ENCODE measurements at places on chromosomes 7 and 10. TPM values are rescaled to one million over a fixed set of nuclear protein-coding genes. Genes with fewer than 3 reads are reported as not detected.

The NKX2-3 gene
- not detected for total RNA-seq

The COBL gene
- not detected for total RNA-seq

GRCh38 chr7:151681726-151682125 lies 162.0 kb upstream of the RHEB start:
- H3K27ac ChIP-seq: no peak overlapping the region
- H3K4me3 ChIP-seq: no peak overlapping the region
- peaks cover 14% of the 10 kb centered on the region for H3K4me1 ChIP-seq
- no peaks in the 10 kb centered on the region for H3K36me3 ChIP-seq

DNA sequence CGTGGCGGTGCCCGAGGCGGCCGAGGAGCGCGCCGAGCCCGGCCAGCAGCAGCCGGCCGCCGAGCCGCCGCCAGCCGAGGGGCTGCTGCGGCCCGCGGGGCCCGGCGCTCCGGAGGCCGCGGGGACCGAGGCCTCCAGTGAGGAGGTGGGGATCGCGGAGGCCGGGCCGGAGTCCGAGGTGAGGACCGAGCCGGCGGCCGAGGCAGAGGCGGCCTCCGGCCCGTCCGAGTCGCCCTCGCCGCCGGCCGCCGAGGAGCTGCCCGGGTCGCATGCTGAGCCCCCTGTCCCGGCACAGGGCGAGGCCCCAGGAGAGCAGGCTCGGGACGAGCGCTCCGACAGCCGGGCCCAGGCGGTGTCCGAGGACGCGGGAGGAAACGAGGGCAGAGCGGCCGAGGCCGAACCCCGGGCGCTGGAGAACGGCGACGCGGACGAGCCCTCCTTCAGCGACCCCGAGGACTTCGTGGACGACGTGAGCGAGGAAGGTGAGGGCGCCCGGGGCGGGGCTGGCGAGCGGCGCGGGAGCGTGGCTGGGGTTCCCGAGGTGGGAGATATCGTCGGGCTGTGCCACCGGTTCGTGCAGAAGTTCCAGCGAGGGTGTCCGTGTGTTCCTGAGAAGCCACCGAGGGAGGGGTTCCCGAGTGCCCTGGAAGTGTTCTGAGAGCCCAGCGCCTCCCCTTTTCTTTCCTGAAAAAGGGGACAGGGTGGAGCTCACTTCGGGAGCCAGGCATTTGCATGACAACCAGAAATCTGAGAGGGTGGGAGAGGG lies 495 bp downstream of the EIF3B start:
- peak overlapping the region; percentile 100 for H3K27ac ChIP-seq
- H3K36me3 ChIP-seq: peaks cover 14% of the 10 kb centered on the region
- DNase-seq: peak; percentile 10
- H3K4me1 ChIP-seq: peaks cover 36% of the 10 kb centered on the region
- no peaks in the 10 kb centered on the region for H3K27me3 ChIP-seq
- H3K4me3 ChIP-seq: peak overlapping the region; percentile 80

GRCh38 chr7:7882888-7883287 lies 85.7 kb upstream of the GLCCI1 start:
- no peaks in the 10 kb centered on the region for H3K27me3 ChIP-seq
- H3K4me1 ChIP-seq: no peaks in the 10 kb centered on the region
- H3K36me3 ChIP-seq: no peaks in the 10 kb centered on the region
- DNase-seq: no peak

DNA sequence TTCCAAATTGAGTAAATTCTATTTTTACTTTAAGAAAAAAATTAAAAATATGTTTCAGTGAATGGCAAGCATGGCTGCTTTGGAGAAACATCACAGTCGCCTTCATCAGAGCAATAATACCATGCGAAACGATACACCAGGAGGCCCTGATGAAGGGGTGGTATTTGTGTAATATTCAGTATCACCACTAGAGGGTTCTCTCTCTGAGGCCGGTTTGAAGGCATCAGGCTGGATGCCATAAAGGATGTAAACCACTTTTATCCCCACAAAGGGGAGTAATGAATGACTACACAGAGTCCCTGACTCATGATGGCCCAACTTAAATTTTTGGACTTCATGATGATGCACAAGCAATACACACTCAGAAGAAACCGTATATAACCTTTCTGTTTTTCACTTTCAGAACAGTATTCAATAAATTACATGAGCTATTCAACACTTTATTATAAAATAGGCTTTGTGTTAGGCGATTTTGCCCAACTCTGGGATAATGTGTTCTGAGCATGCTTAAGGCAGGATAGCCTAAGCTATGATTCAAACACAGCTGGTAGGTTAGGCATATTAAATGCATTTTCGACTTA lies 95.5 kb downstream of the PPP1R17 start:
- H3K36me3 ChIP-seq: no peaks in the 10 kb centered on the region
- DNase-seq: peak; percentile 6
- H3K27ac ChIP-seq: no peak overlapping the region
- no peak overlapping the region for H3K4me3 ChIP-seq

The PDSS1 gene
- total RNA-seq: 17.6 TPM

- H3K36me3 ChIP-seq: peaks cover 5% of the 10 kb centered on the region
- H3K27me3 ChIP-seq: peaks cover 91% of the 10 kb centered on the region
- H3K4me1 ChIP-seq: peaks cover 44% of the 10 kb centered on the region
- no peak for DNase-seq
- peak overlapping the region; percentile 22 for H3K4me3 ChIP-seq
Observed at GRCh38 chr10:99531026-99531695, 1.6 kb upstream of the NKX2-3 start.

- no peak overlapping the region for H3K27ac ChIP-seq
- H3K4me3 ChIP-seq: no peak overlapping the region
- no peaks in the 10 kb centered on the region for H3K27me3 ChIP-seq
- no peaks in the 10 kb centered on the region for H3K36me3 ChIP-seq
- H3K4me1 ChIP-seq: no peaks in the 10 kb centered on the region
Observed at GRCh38 chr10:70963271-70963670, 74.9 kb upstream of the PCBD1 start.

- peaks cover 8% of the 10 kb centered on the region for H3K27me3 ChIP-seq
- no peaks in the 10 kb centered on the region for H3K4me1 ChIP-seq
- H3K27ac ChIP-seq: no peak overlapping the region
- no peak for DNase-seq
Observed at GRCh38 chr7:4556868-4557793, 125.0 kb upstream of the FOXK1 start.

The CPA4 gene
- total RNA-seq: not detected

GRCh38 chr7:50358779-50359178 lies 54.3 kb downstream of the IKZF1 start:
- H3K4me1 ChIP-seq: peaks cover 96% of the 10 kb centered on the region
- peak overlapping the region; percentile 44 for H3K4me3 ChIP-seq
- H3K27ac ChIP-seq: peak overlapping the region; percentile 96
- DNase-seq: no peak

The PNLIPRP3 gene
- total RNA-seq: not detected

- H3K36me3 ChIP-seq: peaks cover 43% of the 10 kb centered on the region
- peak overlapping the region; percentile 81 for H3K4me3 ChIP-seq
- DNase-seq: peak; percentile 94
- peak overlapping the region; percentile 96 for H3K27ac ChIP-seq
- H3K4me1 ChIP-seq: peaks cover 34% of the 10 kb centered on the region
Observed at GRCh38 chr7:584122-584465, 64.4 kb upstream of the PDGFA start.

The BRAT1 gene
- total RNA-seq: 43.9 TPM

DNA sequence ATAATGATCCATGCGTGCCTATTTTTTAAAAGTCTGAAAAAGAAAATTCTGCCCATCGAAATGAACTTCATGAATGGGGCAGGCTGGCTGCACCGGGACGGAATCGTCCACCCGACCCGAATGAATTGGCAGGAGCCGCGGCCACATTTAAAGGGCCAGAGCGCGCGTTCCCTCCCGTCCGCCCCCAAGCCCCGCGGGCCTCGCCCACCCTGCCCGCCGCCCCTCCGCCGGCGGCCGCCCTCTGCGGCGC lies 319 bp upstream of the GATA3 start:
- peak overlapping the region; percentile 98 for H3K27ac ChIP-seq
- peak overlapping the region; percentile 97 for H3K4me3 ChIP-seq
- peaks cover 21% of the 10 kb centered on the region for H3K27me3 ChIP-seq
- peaks cover 35% of the 10 kb centered on the region for H3K4me1 ChIP-seq

DNA sequence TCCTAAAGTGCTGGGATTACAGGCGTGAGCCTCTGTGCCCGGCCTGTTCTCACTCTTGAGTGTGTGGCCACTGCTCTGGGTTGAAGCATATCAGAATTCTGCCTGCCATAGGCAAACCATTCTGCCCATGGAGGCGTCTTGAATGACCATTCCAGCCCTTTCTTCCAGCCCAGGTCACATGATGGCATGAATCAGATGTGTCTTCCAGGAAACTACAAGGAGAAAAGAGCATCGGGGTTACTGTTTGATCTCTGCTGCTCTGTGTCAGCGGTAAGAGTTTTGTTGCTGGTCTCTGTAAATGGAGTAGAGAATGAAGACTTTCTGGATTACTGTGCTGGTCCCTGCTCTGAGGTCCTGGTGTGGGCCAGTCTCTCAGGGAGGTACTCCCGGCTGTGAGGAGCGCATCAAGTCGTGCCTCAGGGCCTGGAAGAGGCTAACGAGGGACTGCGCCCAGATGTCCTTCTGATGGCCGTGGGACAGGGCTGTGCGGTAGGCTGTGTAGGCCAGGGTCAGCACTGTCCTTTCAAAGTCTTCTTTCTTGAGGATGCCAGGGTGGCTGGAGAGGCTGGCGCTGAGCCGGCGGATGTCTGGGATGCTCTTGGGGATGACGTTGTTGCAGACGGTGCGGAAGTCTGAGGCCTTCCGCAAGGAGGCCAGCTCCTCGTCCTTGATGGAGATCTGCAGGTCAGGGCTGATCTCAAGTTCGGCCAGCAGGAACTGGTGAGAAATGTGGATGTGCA lies 5.8 kb upstream of the SLC13A4 start:
- DNase-seq: no peak
- no peaks in the 10 kb centered on the region for H3K36me3 ChIP-seq
- peaks cover 5% of the 10 kb centered on the region for H3K27me3 ChIP-seq
- no peaks in the 10 kb centered on the region for H3K4me1 ChIP-seq
- H3K27ac ChIP-seq: no peak overlapping the region
- H3K4me3 ChIP-seq: no peak overlapping the region

The AOAH gene
- 14.4 TPM for total RNA-seq

- peaks cover 26% of the 10 kb centered on the region for H3K36me3 ChIP-seq
- no peaks in the 10 kb centered on the region for H3K27me3 ChIP-seq
- peaks cover 42% of the 10 kb centered on the region for H3K4me1 ChIP-seq
- DNase-seq: no peak
Observed at GRCh38 chr7:104960741-104961448, 53.1 kb upstream of the KMT2E start.

The PDE6C gene
- not detected for total RNA-seq

The FMC1 gene
- 7.8 TPM for total RNA-seq

DNA sequence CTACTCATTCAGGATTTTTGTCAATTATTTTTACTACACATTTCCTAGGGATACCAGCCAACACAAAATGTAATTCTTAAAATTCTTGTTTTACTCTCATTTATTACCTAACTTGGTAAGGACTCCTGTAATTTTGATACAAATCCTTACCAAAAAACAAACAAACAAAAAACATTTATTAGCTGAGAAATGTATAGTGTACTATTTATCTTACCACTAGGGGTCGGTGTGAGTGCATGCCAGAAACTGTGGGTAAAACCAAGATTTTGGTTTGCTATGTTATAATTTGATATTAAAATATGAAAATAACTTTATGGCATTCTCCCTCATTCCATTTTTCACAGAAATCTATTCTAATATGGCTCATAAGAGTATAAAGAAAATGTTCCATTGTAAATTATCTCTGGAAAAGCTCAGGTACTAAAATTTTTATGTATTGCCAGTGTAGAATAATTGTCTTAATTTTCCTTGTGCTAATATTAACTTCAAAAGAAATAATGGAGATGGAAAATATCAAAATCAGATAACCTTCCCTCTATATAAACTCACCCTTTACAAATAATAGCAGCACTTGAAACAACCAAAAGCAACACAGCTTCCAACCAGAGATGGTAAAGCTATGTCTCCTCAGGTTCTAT lies 290.8 kb upstream of the PCDH15 start:
- no peak overlapping the region for H3K27ac ChIP-seq
- no peaks in the 10 kb centered on the region for H3K27me3 ChIP-seq
- no peaks in the 10 kb centered on the region for H3K4me1 ChIP-seq
- H3K36me3 ChIP-seq: no peaks in the 10 kb centered on the region

The ABCC2 gene
- 1.0 TPM for total RNA-seq

- H3K4me3 ChIP-seq: no peak overlapping the region
- peaks cover 4% of the 10 kb centered on the region for H3K27me3 ChIP-seq
- H3K27ac ChIP-seq: no peak overlapping the region
- no peak for DNase-seq
Observed at GRCh38 chr10:97866524-97867219, 17.0 kb downstream of the GOLGA7B start.

The UTF1 gene
- total RNA-seq: not detected

GRCh38 chr10:85891472-85891871 lies 475.1 kb downstream of the GRID1 start:
- DNase-seq: no peak
- peaks cover 13% of the 10 kb centered on the region for H3K27me3 ChIP-seq
- no peaks in the 10 kb centered on the region for H3K36me3 ChIP-seq

The ZNF804B gene
- not detected for total RNA-seq

The SORCS1 gene
- not detected for total RNA-seq

The DGKI gene
- total RNA-seq: 0.25 TPM

The SPDYE2B gene
- total RNA-seq: not detected

- H3K4me3 ChIP-seq: no peak overlapping the region
- no peak overlapping the region for H3K27ac ChIP-seq
- DNase-seq: no peak
- H3K4me1 ChIP-seq: peaks cover 4% of the 10 kb centered on the region
Observed at GRCh38 chr10:63105225-63106110, 27.7 kb upstream of the NRBF2 start.

The OR2A12 gene
- not detected for total RNA-seq

GRCh38 chr7:158568974-158569857 lies 18.4 kb downstream of the PTPRN2 start:
- no peak overlapping the region for H3K4me3 ChIP-seq
- no peak overlapping the region for H3K27ac ChIP-seq
- no peak for DNase-seq
- no peaks in the 10 kb centered on the region for H3K36me3 ChIP-seq
- H3K4me1 ChIP-seq: no peaks in the 10 kb centered on the region
- H3K27me3 ChIP-seq: peaks cover 33% of the 10 kb centered on the region

The GARIN1A gene
- 0.48 TPM for total RNA-seq

- no peaks in the 10 kb centered on the region for H3K4me1 ChIP-seq
- DNase-seq: peak; percentile 12
- peaks cover 11% of the 10 kb centered on the region for H3K27me3 ChIP-seq
- no peak overlapping the region for H3K27ac ChIP-seq
- no peaks in the 10 kb centered on the region for H3K36me3 ChIP-seq
Observed at GRCh38 chr7:11343818-11344413, 370.2 kb downstream of the PHF14 start.
